ENCODE measurements at places on chromosomes 6 and 20.

GRCh38 chr6:80165143-80165542 is 58.7 kb downstream of the BCKDHB start:
- DNase-seq = no peak

GRCh38 chr6:30304002-30304401 is 22.7 kb upstream of the TRIM39 start:
- DNase-seq = no peak

DNA sequence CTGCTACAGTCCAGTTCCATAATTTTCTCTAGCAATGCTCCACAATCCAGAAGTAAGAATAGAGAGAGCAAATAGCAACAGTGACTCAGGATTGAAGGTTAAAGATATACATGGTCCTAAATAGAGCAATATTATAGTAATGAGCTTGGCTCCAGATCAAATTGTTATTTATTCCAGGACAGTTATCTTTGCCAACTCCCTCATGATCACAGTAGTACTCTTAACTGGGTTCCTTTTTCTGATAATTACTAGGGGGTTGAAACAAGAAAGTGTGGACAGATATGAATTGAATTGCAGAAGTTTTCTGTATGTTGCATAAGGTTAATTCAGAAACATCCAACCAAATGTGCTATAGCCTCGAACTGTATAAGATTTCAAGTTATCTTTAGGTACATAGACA is 11.9 kb downstream of the FAM184A start:
- no peak for DNase-seq

DNA sequence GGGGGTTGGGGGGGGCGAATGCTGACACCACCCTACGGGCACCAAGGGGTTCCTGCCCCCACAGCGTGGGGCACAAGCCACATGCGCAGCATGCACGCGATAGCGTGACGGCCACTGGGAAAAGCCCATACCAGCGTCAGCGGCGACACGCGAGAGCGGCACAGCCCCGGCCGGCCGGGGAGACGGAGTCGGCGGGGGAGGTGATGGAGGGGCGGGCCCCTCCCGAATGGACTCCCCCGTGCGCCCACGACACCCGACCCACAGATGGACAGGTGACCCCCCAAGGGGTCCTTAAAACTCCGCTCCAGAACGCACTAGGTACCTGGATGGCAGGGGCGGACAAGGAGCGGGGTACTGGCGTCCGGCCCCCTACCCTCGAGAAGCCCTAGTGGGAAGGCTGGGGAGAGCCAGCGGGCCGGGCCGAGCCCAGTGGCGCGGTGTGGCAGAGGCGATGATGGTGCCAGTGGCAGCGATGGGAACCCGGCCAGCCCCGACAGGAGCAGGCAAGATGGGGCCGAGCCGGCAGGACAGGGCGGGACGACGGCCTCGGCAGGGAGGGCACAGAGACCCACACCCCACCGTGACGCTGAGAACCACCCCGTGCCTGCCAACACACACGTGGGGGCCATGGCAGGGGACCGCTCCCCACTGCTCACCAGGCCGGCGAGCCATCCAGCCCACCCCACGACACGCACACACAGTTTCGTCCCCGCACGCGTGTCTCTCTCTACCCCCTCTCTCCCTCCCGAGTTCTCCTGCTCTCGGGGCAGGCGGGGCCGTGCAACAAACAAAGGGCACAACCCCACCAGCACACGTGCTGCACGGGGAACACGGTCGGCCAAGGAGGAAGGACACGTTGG is 1959.8 kb upstream of the DEFB115 start:
- DNase-seq = no peak

GRCh38 chr20:58907320-58908137 is 55.0 kb downstream of the GNAS start:
- peak; percentile 75 for DNase-seq

DNA sequence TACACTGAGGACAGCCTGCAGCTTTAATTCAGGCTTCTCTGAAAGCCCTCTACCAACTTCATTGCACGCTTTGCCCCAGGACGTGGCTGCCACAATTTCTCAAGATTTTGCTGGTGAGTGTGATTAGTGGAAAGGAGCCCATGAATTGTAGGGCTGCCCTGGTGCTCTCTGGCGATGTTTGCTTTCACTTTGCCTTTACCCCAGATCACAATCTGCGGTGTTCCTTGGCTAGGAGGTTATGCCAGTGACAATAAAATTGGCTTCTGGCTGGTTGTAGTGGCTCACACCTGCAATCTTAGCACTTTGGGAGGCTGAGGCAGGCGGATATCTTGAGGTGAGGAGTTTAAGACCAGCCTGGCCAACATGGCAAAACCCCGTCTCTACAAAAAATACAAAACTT is 139.3 kb downstream of the FOXC1 start:
- no peak for DNase-seq
